ENCODE measurements at places on chromosomes 5 and 9.

DNA sequence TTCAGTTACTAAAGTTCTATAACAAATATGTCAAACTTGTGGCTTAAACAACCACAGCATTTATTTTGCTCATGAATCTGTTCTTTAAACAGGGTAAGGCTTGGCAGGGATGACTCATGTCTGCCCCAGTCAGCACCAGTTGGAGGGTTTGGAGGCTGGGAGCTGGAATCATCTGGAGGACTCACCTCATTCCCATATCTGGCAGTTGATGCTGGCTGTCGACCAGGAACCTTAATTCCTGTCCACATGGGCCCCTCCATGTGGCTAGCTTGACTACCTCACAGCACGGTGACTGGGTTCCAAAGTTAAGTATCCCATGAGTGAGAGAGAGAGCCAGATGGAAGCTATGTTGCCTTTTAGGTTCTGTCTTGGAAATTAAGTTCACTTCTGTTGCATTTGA, 13.8 kb upstream of the CCL28 start:
- DNase-seq: no peak

- DNase-seq: no peak
Observed at GRCh38 chr5:125559296-125559695, 812.9 kb upstream of the ZNF608 start.

DNA sequence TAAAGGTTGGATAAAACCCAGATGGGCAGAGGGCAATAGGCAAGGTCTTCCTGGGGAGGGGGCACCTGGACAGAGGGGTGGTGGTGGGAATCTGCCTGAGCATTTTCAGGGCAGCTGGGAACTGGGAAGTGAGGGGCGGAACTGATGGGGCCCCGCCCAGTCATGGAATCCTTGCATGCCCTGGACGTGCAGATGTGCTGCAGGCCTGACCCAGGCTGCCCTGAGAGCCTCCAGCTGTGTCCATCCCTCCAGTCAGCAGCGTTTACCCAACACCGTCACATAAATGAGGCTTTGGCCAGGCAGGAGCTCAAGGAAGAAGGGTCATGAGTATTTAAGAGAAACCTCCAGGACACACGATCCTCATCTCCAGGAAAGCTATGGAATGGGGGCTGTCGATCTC, 70.3 kb downstream of the DAB2IP start:
- DNase-seq: no peak

GRCh38 chr9:136365775-136366222, 2.3 kb upstream of the DNLZ start:
- no peak for DNase-seq

DNA sequence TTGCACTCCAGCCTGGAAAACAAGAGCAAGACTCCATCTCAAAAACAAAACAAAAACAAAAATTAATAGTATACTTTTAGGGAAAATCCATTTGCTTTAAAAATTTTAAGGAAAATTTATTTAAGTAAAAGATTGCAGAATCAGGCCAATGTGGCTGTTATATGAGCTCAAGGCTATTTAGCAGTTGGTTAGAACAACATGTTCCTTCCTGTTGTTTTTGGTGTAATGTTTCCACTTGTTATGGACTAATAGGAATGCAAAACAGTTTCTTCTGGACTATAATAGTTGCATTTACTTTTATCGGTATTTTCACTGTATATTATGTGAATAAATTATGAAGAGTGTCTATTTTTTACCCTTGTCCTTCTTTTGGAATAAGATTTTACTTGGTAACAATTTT, 3.0 kb upstream of the CDC42SE2 start:
- no peak for DNase-seq

GRCh38 chr5:74205767-74206578, 434.6 kb downstream of the ENC1 start:
- no peak for DNase-seq

DNA sequence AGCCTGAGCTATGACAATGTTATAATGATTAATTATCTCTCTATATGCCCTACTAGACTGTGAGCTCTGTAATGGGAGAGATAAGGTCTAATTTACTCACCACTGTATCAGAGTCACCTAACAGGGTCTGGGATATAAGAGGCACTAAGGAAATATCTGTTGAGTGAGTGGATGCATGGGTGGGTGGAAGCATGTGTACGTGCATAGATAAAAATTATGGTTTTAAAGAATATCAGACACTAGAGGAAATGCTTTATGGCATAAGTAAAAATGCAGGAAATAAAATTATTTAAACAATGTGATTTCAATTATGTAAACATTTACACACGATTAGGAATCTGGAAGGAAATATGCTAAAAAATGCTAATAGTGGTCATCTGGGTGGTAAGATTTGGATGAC, 137.8 kb downstream of the SPOCK1 start:
- no peak for DNase-seq

- no peak for DNase-seq
Observed at GRCh38 chr5:127723571-127723970, 20.4 kb downstream of the CCDC192 start.

DNA sequence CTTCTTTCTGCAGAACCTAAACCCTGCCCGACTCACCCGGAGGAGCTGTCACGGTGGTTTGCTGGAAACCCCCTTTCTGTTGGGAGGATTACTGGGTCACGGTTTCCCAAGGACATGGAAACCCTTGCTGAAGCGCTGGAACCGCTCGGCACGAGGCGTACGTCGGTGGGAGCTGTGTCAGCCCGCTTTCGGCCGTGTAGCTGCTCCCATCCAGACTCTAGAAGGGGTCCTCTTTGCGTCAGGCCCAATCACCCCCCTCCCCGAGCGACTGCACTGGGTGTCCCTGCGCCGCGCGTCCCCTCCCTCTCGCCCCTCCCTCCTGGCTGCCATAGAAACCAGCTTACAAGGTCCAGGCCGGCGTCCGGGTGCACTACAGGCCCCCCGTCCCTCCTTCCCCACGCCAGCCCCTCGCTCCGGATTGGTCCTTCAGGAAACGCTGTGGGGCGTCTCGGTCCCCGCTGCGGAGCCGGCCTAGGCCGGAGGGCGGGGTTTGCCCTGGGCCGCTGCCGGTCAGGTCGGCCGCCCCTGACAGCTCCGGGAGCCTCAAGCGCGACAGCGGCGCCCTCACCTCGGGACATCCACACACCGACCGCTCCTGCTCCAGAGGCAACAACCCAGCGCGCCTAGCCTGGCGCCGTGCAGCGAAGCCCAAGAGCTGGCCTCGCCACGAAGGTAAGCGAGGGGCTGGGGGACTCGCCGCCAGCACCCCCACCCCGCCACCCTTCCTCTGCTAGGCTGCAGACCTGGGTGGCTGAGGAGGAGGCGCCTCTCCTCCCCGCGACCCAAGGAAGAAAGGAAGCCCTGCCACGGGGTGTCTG, at the start of gene NIM1K:
Gene NIM1K, plus strand, starts transcription at position 486 of the 818 bp plus-strand sequence. CDS start 53,551 bp downstream, outside the sequence.
- DNase-seq: no peak

DNA sequence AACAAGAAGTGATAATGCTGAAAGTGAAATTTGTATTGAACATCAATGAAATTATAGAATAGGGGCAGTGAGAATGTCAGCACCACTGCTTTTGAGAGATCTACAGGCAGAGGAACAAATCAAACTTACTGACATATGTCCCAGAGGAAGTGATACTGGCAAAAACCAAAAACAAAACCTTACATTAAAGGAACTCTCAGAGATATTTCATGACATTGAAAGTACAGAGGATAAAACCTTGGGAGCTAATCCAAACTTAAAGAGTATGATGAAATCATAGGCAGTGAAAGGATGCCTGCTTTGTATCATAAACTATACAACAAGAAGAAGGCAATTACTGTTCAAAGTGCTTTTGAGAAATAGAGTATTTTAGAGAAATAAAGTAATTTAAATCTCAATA, 90.4 kb upstream of the SV2C start:
- DNase-seq: no peak

GRCh38 chr9:98964911-98965336, 21.2 kb downstream of the COL15A1 start:
- no peak for DNase-seq

- DNase-seq: no peak
Observed at GRCh38 chr5:171848486-171848885, 62.9 kb downstream of the SMIM23 start.

DNA sequence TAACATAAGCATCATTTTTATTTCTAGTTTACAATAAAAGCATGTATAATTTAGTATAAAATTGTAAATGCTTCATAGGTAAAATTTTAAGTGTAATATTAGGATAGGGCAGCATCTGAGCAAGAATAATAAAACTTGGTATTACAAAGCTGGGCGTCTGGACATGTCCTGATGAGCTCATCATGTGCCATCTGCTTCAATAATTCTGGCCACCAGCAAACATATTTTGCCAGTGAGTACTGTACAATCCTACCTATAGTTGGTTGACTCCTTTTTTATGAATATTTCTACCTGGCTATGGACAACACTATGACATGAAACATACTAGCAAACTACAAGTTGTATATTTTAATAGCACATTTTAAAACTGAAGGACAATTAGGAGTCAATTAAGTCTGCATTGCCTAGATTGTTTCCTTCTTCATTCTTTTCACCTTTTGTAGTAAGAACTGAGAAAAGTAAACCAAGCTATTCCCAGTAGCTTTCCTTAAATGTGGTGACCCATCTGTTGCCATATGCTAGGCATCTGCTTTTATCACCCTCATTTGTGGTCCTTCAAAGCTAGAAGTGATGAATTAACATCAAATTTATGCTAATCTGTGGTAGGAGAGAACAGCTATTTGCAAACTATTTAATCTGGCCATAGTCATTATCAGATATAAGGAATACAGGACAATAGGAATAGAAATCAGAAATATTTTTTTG, 23.4 kb downstream of the LURAP1L start:
- no peak for DNase-seq

- DNase-seq: no peak
Observed at GRCh38 chr5:154986151-154986550, 27.4 kb upstream of the KIF4B start.

- no peak for DNase-seq
Observed at GRCh38 chr5:162288647-162289296, 221.2 kb downstream of the GABRG2 start.

DNA sequence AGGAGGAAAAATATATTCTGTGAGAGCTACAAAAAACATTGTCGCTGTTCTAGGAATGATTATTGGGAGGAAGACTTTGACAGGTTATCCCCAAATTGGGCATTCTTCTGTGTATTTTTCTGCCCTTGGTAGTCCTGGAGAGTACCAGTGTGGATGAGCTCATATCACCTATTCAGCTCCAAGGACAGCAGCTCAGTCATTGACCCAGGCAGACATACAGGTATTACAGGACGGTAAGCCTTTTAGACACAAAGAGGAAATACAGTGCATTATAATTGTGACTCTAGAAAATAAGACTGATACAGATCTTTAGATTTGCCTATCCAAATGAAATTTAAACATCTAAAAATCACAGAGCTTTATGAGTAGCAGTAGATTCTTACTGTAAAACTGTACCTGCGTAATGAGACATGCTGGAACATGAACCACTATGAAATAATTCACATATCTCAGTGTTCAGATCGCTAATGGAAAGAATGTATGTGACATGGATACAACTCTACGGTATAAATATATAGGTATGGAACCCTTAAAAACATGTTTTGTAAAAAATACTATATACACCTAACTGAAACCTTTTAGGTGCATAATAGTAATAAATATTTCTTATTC, 56.0 kb downstream of the PLK2 start:
- DNase-seq: no peak

DNA sequence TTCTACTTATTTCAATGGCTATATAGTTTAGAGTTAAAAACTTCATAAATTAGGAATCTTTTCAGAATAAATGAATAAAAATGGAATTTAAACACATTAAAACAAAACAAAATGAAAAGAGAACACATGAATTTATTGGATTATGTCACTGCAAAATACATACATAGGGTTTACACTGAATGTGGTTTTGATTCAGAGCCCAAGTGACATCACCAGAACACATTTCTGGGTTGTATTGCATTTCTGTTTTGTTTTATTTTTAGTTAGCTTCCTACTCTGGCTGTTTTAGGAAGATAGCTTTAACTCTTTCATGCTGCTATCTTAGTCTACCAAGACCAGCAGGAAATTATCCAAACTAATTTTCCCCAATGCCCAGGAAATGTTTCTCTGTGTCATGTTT, 1935.0 kb downstream of the EFNA5 start:
- DNase-seq: no peak

GRCh38 chr9:93891549-93892310, 63.4 kb downstream of the BARX1 start:
- no peak for DNase-seq

DNA sequence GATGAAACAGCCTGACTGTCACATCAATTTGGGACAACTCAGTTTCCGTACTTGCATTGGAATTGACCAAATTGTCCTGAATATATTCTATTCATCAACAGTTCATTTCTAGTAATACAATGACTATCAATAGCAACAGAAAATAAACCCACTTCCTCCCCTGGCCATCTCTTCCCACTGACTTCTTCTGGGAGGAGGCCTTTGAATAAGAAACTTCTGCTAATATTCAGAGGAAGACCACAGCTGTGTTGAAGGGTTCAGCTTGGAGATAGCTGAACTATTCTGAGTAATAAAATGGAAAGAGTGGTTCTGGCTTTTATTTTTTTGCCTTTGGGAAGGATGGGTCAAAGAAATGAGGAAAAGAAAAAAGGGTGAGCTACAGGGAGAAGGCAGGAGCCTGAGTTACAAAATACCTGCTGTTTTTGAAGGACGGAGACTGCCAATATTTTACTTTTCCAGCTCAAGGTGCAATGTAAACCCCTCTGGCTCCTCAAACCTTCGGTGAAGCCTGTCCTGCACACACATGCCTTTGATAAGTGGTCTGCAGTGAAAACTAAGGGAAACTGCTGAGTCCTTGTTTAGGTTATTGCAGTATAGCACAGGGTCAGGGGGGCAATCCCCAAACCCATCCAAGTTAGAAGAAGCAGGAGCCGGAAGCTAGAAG, 29.9 kb downstream of the FYB1 start:
- DNase-seq: no peak

GRCh38 chr9:13140843-13141592, 138.5 kb downstream of the MPDZ start:
- DNase-seq: no peak

- DNase-seq: no peak
Observed at GRCh38 chr9:68492806-68493205, 47.9 kb downstream of the TMEM252 start.

DNA sequence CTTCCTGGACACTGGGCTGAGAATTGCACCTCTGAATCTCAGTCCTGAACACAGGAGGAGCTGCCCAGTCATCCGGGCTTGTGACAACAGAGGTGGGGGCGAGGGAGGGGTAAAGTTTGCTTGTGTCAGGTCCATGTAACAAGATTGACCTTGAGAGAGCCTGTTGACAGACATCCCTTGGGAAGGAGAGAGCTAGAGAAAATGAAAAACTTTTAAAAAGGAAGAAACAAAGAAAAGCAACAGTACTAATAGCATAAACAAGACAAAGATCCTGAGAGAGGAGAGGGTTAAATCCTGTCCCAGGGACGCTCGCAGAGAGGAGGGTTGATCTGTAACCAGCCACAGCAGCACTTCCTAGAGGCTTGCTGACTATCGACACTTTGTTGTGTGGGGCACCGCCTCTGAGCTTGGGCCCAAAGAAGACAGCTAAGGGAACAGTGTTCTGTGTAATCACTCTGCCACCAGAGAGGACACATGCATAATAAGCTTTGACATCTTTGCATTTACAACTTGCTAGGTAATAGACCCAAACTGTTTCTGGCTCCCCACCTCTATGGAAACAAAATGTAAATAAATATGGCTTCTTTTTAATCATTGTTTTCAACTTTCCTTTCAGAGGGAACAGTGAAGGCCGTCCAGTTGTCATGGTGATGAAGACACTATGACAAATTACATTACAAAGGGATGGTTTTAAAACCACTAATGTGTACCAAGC, 363.7 kb downstream of the CSNK1G3 start:
- no peak for DNase-seq

GRCh38 chr9:89952401-89952800, 347.6 kb downstream of the GADD45G start:
- no peak for DNase-seq

Data from stimulated activated CD8-positive, alpha-beta memory T cell treated with anti-CD3 and anti-CD28 coated beads, Interleukin-2, amount 100 ng/mL, for 1 hour (primary cell).